GDM1 (cell line): ENCODE measurements at places on chromosomes 12 and 14.

GRCh38 chr12:132230381-132230780, 86.1 kb downstream of the NOC4L start:
- DNase-seq: no peak

DNA sequence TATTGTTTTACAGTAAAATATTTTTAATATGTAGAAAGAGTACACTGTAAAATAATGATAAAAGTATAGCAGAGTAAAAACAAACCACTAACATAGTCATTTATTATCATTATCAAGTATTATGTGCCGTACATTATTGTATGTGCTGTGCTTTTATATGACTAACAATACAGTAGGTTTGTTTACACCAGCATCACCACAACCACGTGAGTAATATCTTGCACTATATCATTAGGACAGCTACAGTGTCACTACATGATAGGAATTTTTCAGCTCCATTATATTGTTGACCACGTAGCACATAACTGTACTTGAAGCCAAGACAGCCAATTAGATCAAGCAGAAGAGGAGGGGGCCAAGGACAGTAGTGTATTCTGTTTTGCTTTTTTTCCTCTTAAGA, 415.4 kb downstream of the RAD51B start:
- no peak for DNase-seq

DNA sequence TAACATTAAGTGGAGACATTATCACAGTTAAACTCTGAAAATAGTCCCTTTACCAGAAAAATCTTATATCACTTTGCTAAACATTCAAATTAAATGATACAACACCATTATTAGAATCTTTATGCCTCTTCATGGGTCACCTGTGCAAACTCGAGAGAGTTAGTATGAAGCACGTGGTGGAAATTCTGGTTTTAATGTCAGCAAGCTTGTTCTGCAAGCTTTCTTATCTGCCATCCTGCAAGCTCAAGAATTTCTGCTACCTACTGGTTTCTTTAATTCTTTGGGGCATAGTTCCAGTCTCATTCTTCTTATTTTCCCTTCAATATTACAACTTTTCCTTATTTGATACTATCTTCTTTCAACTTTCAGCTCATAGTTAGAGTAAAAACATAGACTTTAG, 868 bp downstream of the CATSPERB start:
- DNase-seq: no peak

- no peak for DNase-seq
Measured at GRCh38 chr12:107329569-107330324, 236.4 kb upstream of the CRY1 start.

DNA sequence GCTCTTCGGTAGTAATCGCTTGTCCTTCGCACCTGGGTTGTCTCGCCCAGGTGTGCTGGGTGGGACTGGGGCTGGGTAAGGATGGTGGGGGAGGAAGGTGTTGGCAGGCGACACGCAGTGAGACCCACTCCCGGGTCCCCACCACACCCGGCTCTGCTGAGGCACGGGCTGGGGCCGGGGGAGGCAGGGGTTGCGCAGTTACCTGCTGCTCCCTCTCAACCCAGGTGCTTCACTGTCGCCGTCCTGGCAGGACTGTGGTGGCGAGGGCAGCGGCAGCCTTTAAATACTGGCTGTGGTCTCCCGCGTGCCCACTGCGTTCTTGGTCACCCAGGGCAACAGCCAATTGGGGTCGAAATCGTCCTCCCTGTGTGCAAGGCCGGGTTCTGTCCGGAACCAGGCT, at the start of gene CCER1:
CCER1 (minus strand) TSS at position 256 of the 400 bp plus-strand sequence. CDS start 434 bp downstream, outside the sequence.
- DNase-seq: no peak

- no peak for DNase-seq
Measured at GRCh38 chr14:75371297-75371696, 56.5 kb upstream of the JDP2 start.

- no peak for DNase-seq
Measured at GRCh38 chr12:64673490-64674169, 63.3 kb downstream of the RASSF3 start.
